Heart left ventricle (tissue), 16 donors: ENCODE measurements at places on chromosomes 5 and 9. TPM values are rescaled to one million over a fixed set of nuclear protein-coding genes. Genes with fewer than 3 reads are reported as not detected.
A peak's percentile ranks its signal among the peaks of the same experiment; 100 is the strongest.

Gene QRFP
- not detected for total RNA-seq

Gene TMEM252
- not detected for total RNA-seq

Gene GABRP
- total RNA-seq, result 0.21 TPM

Gene IQGAP2
- 35.4 TPM for total RNA-seq

Gene GPR150
- total RNA-seq, result not detected

GRCh38 chr5:131185523-131186104 lies 14.9 kb downstream of the LYRM7 start:
- no peak for DNase-seq

GRCh38 chr9:131854896-131855613 lies 115.2 kb upstream of the RAPGEF1 start:
- DNase-seq, result no peak

DNA sequence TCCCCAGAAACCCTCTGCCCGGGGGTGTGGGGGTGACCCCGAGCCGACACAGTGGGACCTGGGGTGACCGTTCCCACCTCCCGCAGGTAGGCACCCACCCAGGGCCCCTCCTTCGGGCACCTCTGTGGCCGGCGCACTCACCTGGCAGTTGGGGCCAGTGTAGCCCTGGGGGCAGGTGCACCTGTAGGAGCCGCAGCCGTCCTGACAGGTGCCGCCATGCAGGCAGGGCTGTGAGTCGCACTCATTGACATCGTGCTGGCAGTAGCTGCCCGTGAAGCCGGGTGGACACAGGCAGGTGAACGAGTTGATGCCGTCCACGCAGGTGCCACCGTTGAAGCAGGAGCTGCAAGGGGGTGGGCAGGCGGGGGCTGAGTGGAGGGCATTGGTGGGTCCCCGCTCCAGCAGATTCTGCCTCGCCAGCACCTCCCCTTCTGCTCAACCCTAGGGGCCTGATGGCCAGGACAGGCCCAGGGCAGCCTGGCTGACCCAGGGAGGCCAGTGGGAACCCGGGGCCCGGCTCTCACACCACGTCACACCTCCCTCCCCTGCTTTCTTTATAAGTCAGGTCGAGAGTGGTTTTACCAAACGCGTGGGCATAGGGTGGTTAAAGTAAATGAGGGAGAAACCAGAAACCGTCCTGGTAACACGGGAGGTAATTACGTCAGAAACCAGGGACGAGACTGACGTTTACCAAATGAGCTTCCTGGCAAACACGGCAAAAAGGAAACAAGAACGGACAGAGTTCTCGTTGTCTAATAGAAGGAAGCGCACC lies 26.1 kb upstream of the SEC16A start:
- no peak for DNase-seq

DNA sequence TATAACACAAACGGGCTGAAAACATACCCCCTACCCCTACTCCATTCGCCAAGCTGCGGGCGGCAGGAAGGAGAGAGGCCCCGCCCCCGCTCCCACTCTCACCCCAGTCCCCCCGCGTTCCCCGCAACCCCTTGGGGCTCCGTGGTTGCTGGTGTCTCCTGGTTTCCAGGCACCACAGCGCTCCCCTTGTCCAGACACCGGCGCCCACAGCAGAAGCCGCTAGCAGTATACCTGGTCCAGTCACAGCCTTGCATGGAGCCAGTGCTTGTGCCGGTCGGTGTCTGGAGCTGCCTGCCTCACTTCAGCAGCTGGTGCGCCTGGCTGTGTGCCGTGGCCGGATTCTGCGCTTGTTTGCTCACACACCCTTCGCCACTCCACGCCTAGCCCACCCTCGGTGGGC lies 240.5 kb upstream of the DAB2 start:
- no peak for DNase-seq

GRCh38 chr5:179802950-179803562 lies 3.6 kb downstream of the MGAT4B start:
- DNase-seq, result no peak

- no peak for DNase-seq
Observed at GRCh38 chr5:91441082-91441481, 58.0 kb upstream of the ARRDC3 start.

- DNase-seq, result no peak
Observed at GRCh38 chr5:10904862-10905432, 143.9 kb upstream of the DAP start.

GRCh38 chr5:88556406-88556805 lies 287.8 kb upstream of the TMEM161B start:
- no peak for DNase-seq

DNA sequence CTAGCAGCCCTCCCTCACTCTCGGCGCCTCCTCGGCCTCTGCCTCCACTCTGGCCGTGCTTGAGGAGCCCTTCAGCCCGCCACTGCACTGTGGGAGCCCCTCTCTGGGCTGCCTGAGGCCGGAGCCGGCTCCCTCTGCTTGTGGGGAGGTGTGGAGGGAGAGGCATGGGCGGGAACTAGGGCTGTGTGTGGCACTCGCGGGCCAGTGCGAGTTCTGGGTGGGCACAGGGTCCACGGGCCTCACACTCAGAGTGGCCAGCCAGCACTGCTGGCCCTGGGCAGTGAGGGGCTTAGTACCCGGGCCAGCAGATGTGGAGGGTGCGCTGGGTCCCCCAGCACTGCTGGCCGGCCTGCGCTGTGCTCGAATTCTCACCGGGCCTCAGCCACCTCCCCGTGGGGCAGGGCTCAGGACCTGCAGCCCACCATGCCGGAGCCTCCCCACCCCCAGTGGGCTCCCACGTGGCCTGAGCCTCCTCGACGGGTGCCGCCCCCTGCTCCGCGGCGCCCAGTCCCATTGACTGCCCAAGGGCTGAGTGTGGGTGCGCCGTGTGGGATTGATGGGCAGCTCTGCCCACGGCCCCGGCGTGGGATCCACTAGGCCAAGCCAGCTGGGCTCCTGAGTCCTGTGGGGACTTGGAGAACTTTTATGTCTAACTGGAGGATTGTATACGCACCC lies 30.4 kb upstream of the FCHO2 start:
- no peak for DNase-seq

DNA sequence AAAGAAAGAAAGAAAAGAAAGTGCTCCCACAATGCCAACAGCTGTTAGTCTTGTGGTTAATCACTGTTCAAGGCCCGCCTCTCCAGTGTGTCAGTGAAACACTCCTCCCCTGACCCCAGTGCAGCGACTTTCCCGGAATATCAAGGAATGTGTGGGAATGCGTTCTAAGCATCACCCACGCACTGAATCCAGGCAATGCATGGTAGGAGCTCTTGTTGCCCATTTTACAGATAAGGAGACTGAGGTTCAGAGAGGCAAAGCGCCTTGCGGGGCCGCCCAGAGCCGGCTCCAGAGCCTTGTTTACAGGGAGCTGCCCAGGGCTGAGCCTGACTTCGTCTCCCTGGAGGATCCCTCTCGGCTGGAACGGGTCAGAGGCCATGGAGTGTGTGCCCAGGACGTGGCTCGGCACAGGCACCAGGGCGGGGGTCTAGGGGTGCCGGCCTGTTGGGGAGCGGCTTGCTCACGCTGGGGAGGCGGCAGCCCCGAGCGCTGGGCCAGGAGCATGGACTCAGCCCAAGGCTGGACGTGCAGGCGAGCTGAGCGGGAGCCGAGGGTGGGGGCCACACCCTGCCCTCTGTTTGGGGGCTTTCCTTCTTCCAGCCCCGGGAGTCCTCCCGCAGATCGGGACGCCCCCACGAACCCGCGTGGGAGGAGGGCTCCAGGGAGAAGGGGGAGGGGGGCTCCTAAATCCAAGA lies 823 bp downstream of the ST6GALNAC6 start:
- peak; percentile 73 for DNase-seq

DNA sequence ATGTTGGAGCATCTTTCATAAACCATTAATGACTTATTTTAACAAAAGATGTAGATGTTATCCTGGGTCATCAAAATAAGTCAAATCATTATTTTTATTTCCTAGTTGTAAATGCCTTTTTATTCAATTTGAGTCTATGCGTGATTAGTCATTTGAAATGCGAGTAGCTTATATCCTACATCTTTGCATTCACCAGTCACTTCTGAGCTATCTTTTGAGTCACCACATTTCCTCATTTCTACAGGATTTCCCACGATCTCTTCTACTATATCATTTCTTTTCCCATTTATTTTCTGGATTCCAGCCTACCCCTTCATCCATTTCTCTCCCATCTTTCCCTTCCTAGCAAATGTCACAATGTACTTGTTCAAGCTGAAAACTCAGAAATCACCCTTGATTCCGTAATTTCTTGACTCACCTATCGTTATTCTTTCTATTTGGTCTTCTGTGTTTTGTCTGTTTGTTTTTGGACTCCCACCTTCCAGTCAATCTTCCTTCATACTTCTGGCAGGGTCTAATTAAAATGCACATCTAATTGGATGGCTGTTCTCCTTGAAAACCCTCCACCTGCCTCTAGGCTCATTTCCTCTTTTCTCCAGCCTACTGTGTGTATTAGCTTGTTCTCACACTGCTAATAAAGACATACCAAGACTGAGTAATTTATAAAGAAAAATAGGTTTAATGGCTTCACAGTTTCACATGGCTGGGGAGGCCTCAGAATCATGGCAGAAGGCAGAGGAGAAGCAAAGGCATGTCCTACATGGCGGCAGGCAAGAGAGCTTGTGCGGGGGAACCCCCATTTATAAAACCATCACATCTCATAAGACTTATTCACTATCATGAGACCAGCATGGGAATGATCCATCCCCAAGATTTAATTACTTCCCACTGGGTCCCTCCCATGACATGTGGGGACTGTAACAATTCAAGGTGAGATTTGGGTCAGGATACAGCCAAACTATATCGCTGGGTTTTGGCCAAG lies 112.4 kb downstream of the MEF2C start:
- DNase-seq, result no peak

- DNase-seq, result no peak
Observed at GRCh38 chr5:16384804-16385203, 80.8 kb downstream of the ZNF622 start.

DNA sequence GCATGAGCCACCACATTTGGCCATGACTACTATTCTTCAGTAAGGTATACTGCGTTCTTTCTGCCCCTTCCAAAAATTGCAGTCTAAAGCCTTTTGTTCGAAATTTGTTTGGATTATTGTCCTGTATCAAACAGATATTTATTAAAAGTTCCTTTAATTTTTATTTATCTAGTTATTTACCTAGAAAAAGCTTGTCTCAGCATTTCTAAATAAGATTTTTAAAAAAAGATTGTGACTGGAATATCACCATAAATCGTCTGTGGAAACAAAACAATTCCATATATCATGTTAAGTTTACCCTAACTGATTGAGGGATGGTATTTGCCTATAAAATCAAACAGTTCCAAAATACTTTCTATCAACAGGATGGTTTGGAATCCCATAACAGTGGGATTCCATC lies 14.7 kb downstream of the GNG10 start:
- DNase-seq, result no peak

DNA sequence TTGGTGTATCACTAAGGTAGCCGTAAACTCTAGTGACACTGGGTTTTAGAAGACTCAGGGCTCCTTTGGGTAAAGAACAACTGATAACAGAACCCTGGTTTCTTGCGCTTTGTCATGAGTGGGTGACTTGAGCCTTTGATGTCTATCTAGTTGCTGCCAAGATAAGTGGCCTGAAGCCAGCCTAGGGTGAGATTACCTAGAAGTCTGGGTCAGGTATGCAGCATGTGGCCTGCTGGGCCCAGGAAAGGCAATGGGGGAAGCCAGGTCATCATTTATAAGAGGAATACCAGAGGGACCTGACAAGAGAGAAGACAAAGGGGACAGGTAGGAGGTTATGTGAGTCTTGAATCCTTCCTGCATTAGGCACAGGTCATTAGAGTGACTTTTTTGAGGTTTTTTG lies 23.2 kb upstream of the GARNL3 start:
- DNase-seq, result no peak

- DNase-seq, result no peak
Observed at GRCh38 chr9:82406456-82407085, 418.0 kb downstream of the SPATA31D1 start.

DNA sequence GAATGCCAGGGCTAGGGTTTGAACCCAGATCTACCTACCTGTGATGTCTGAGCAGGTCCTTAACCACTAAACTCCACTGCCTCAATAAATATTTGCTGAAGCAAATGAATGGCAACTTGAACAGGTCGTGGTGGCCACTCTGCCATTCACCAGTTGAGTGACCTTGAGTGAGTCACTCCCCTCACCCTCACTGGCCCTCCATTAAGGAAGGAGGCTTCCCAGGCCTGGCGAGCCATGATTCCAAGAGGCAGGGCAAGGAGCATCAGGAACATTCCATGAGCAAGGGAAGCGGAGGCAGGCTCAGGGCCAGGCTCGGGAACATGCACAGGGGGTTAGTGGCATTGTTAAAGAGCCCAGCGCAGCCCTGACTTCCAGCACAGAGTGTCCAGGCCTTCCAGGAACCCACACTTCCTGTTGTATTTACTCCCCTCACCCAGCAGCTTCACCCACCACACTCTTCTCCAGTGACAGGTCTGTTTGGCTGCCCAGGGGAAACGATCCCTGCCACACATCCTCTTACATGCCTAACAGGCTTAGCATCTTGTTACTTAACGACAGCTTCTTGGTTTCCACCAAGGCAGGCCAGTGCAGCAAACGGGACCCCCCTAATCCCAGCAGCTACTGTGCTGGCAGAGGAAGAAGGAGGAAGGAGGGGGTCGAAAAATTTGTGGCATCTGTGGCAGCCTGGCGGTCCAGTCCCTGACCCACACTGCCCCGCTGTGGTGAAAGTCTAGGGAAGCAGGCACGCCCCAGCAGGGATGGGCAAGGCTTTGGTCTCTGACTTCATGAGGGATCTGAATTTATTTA lies 43.7 kb upstream of the TTC1 start:
- no peak for DNase-seq

GRCh38 chr5:76371960-76372322 lies 31.1 kb upstream of the IQGAP2 start:
- no peak for DNase-seq

- no peak for DNase-seq
Observed at GRCh38 chr9:96038914-96039313, 163.4 kb downstream of the ERCC6L2 start.

- no peak for DNase-seq
Observed at GRCh38 chr5:172035049-172035448, 28.6 kb upstream of the FBXW11 start.
